HS-27A (cell line): ENCODE measurements at places on chromosomes 12 and 14.
A peak's percentile ranks its signal among the peaks of the same experiment; 100 is the strongest.

DNA sequence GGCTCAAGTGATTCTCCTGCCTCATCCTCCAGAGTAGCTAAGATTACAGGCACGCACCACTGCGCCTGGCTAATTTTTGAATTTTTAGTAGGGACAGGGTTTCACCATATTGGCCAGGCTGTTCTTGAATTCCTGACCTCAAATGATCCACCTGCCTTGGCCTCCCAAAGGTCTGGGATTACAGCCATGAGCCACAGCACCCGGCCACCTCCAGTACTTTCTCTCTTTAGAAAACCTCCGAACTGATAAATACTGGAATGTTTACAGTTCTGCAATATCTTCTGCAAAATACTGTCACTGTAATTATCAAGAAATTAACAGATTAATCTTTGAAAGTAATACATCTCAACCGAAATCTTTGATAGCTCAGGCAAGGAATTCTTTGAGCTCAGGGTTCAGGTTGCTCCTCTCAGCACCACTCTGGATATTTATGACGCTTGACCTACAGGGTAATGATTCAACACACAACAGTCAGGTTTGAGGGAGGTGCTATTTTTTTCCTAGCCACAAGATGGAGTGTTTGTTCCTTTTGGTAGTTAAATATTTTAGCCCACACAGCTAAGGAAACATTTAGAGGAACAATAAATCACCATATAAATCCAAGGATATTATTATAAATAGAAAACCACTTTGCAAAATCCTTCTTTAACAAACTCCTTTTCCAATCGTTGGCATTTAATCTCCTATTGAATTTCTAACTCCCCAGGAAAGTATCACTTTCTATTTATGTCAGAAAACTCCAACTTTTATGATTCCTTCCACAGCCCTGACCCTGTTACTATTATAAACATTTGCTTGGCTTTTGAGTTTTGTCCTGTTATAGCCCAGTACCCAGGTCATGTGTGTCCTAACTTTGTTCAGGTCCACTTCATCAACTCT, 48.6 kb upstream of the GTF2A1 start:
- DNase-seq: peak; percentile 23

GRCh38 chr12:121894633-121895032, 6.0 kb downstream of the PSMD9 start:
- DNase-seq: no peak

DNA sequence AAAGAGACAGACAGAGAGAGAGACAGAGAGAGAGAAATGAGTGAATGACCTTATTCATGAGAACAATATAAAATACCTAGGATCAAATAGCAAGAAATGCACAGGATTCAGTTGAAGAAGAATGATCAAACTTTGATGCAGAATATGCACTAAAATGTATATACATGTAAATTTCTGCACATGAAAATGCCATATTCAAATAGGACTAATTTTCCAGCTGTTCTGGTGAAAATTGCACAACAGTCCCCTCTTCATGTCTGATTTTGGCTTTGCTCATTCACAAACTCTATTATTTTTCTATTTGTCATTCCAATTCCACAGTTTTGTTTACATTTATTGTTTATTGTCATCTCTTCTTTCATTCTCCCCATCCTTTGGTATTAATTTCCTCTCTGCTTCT, 34.2 kb downstream of the PRB2 start:
- DNase-seq: no peak

GRCh38 chr14:100028990-100029677, 36.1 kb upstream of the EVL start:
- no peak for DNase-seq

GRCh38 chr12:100986595-100987547, 192.3 kb downstream of the ANO4 start:
- DNase-seq: no peak

DNA sequence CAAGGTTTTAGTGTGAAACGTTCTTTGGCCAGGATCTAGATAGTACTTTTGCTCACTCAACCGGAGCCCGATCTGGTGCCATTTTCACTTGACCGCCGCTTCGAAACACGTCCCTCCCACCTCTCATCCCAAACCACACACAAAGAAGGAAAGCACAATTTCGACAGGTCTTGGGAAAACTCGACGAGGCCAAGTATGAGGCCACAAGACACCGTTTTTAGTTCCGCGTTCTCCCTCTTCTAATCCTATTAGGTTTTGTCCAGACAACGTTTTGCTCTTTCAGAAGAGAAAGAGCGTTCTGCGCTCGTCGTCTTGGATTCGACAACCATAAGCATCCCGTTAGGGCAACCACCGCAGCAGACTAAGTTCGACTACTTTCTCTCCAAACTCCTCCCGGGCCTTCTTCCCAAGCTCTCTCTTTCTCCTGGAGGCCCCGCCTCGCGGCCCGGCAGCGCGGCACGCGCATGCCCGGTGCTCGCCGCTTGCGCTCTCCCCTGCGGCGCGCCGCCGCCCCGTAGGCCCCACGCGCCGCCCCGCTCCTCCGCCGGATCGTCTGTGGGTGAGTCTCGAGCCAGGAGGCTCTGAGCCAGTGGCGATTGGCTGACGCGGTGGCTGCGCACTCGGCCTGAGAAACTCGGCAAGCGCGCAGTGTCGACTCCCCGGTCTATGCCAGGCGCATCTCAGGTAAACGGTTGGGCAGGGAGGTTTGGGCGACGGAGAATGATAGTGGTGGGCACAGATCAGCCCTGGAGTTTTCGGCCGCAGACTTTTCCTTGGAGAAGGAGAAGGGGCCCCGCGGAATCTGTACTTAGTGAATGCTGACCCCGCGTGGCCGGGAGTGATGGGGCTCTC, at the start of gene MIPOL1:
Gene MIPOL1, plus strand, starts transcription at position 517 of the 852 bp plus-strand sequence. CDS start 49,952 bp downstream, outside the sequence.
- peak; percentile 83 for DNase-seq

DNA sequence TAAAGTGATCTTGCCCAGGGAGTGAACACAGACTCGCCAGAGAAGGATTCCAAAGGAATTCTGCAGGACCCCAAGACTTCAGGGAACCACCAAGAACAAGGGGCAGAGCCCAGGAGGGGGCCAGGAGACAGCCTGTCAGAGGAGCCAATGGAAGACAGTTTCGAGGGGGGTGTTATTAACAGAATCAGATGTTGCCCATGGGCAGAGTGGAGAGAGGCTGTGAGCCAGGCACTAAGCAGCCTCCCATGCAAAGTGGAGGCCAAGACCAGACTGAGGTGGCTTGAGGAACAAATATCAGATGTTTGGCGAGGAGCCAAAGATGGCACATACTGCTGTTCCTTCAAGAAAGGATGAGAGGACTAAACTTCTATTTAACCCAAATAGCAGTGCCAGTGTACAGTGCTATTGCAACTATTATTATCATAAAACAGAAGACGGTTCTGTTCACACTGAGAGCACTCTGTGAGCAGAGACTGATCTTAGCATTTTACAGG, 12.6 kb downstream of the APPL2 start:
- DNase-seq: no peak

DNA sequence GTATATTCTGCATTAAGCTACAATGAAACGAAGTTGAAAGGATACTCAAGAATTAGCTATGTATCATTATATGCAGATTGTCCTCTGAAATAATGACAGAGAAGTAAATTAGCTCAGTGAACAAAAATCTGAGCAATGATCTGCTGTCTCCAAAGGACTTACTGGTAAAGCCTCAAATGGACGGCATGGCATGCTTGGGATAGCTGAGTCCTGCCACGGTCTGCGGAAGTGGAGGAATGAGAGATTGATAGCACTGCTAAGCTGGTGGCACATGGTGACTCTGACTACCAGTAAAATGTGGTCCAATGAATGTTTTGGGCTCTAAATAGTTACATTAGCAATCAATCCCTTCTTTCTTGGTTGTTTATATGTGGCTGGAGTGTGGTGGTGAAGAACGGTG, 3.7 kb upstream of the DENND5B start:
- DNase-seq: no peak

DNA sequence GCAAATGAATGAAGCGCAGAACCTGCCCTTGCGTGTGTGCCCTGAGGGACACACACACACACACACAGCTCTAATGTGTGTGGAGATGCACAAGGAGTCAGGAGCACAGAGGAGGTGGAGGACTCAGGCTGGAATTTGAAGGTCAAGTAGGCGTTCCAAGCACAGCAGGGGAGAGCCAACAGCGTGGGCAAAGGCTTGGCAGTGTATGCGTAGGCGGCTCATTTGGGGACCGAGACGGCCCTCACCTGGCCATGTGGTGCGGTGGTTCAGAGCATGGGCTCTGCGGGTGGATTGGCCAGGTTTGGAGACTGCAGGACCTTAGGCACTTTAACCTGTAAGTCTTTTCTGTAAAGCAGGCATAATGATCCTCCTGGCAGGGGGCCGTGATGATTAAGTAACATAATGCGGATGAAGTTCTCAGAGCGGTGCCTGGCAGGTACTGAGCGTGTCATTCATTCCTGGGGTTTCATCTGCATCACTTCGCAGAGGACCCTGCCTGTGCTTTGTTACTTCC, 69.5 kb upstream of the SLC24A4 start:
- no peak for DNase-seq

GRCh38 chr14:54642801-54643695, 76.1 kb downstream of the SAMD4A start:
- no peak for DNase-seq

DNA sequence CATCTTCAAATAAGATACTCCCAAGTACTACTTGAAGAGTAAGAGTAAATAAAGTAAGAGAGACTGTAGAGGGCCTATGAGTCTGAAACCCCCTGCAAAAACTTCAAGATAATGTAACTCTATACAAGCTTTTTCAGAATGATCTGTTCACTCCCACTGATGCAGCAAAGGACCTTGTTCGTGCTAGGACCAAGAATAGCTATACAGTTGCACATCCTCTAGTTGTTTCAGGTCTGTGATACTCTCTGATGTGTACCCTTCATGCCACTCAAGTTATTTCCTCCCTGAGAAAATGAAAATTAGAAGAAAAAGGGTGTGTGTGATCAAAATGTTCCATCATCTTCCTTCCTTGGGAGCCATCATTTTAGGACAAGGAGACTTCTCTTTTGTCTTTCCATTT, 204.4 kb downstream of the ALX1 start:
- no peak for DNase-seq

- DNase-seq: no peak
These were observed 354.8 kb downstream of the AEBP2 start for GRCh38 chr12:19794116-19794515.

DNA sequence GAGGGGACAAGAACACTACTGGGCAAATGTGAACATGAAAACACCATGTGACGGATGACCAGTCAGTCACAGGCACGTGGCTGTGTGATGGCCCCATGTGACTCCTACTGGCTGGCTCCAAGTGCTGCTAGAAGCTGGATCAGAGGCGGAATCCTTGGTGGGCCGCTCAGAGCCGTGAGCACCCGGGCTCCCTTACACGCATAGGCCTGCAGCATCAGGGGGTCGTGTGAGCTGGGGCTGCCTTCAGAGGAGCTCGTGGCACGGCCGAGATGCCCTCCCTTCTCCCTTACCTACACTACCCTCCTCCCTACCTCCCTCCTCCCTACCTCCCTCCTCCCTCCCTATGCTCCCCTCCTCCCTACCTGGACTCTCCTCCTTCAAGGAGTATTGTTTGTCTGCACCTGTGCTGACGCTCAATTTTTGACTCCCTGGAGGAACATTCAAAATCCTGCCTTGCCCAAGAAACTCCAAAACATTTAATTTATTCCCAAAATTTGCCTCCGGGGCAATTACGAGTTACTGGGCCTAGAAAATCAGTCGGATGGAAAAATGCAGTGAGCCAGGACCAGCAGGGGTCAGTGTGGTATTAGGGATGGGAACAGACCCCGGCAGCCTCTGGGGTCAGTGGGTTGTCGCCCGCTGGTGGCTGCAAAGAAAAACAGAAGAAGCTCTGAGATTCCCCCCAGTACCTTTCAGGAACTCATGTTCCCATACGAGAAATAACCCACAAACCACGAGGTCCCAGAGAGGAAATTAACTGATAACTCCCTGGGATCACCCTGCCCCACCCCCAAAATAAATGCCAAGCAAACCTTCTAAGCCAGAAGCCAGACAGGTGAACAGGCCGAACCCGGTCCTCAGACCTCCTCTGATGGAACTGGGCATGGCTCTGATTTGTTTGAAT, 61.3 kb downstream of the C14orf132 start:
- DNase-seq: peak; percentile 51

DNA sequence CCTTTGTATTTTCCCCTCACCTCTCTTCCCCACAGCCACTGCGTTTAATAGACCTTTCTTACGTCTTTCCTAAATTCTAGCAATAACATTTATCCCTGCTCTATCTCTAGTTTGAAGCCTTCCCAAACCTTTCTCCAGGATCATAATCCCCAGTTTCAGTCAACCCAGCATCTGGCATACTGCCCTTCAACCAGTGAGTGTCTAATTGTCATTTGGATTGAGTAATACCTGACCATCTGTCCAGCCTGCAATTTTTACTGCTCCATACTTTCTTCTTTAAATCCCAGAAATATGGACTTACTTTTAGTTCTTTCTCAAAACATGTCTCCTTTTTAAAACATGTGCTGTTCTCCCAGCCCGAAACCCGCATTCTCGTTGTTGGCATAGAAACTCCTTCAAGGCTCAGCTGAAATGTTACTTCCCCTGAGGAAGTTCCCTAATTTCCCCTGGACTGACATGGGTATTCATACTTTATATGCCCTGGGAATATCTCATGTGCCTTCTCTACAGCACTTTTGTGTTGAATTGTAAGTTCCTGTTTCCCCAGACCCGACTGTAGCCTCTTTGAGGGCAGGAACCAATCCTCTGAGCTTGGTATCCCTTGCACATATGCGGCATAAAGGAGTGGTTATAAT, 65.1 kb upstream of the ETV6 start:
- DNase-seq: no peak

- no peak for DNase-seq
These were observed 234.9 kb downstream of the SUDS3 start for GRCh38 chr12:118611295-118611694.

- no peak for DNase-seq
These were observed 45.2 kb upstream of the TUNAR start for GRCh38 chr14:95831468-95831867.

DNA sequence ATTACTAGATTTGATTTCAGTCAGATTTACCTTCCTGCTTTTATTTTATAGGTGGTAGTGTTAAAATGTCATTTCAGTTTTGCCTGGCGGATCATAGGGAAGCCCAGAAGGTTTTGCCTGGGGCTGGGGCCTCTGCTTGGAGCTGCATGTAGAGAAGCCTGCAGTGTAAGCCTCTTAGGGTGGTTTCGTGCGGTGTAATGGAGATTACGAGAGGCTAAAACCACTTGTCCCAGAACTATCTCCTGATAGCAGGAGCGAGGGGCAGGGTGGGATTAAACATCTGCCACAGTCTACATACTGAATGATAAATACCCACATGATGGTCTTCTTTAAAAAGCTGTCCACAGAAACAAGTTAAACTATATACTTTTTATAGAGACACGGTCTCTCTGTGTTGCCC, 35.0 kb upstream of the DICER1 start:
- DNase-seq: no peak

- DNase-seq: no peak
These were observed 75.9 kb downstream of the BBS10 start for GRCh38 chr12:76272287-76272686.

DNA sequence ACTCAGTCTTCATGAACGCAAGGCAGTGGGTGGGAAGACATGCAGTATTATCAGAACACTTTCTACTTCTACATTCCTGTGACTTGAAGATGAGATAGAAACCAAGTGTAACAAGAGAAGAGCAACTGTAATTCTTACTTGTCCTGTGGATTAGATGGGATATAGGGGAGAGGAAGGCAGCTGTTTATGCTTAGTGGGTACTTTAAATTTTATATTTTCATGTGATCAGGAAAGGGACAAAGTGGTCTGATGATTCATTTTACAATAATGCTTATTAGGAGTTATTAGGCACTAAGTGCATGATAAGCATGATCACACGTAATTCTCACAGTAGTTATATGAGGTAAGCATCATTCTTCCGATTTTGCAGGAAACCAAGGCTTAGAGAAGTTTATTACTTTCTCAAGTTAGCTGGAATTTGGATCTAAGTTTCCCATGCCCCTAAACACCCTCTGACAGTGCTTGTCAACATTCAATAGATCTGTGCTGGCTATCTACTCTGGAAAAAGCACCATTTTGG, 52.7 kb downstream of the PTGER2 start:
- no peak for DNase-seq
